GM12878 (cell line): ENCODE measurements at places on chromosomes 7 and 10. TPM values are rescaled to one million over a fixed set of nuclear protein-coding genes. Genes with fewer than 3 reads are reported as not detected.
A peak's percentile ranks its signal among the peaks of the same experiment; 100 is the strongest.

GRCh38 chr7:77426521-77427051 is 10.4 kb upstream of the GSAP start:
- DNase-seq: no peak
- H3K4me1 ChIP-seq: peaks cover 27% of the 10 kb centered on the region
- H3K27ac ChIP-seq: peak overlapping the region; percentile 78
- H3K27me3 ChIP-seq: no peaks in the 10 kb centered on the region

DNA sequence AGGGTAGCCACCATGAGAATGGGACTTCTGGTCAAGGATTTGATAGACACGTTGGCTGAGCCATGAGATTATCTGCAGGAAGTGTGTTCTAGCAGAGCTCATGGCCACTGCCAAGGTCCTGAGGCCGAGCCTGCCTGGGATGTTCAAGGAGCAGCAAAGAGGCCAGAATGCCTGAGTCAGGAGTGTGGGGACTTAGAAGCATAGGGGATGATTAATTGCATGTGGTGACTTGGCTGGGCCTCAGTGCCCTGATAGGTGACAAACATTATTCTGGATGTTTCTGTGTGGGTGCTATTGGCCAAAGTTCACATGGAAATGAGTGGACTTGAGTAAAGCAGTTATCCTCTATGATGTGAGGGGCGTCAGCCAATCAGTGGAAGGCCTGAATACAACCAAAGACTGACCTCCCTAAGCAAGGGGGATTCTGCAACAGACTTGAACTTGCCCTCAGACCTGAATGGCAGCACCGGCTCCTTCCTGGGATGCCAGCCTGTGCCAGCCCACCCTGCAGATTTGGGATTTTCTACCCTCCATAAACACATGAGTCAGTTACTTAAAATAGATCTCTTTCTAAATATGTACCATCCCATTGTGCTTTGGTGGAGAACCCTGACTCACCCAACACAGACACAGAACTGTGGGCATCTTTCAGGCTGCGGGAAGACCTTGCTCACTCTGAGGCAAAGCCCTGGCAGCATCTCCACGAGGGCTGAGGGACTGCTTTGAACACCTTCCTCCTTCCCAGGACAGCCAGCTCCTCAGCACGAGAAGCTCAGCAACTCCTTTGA is 363.9 kb upstream of the MGMT start:
- H3K4me3 ChIP-seq: no peak overlapping the region
- no peaks in the 10 kb centered on the region for H3K27me3 ChIP-seq
- H3K36me3 ChIP-seq: no peaks in the 10 kb centered on the region
- H3K4me1 ChIP-seq: no peaks in the 10 kb centered on the region

The LEP gene
- not detected in 2 replicates for total RNA-seq

DNA sequence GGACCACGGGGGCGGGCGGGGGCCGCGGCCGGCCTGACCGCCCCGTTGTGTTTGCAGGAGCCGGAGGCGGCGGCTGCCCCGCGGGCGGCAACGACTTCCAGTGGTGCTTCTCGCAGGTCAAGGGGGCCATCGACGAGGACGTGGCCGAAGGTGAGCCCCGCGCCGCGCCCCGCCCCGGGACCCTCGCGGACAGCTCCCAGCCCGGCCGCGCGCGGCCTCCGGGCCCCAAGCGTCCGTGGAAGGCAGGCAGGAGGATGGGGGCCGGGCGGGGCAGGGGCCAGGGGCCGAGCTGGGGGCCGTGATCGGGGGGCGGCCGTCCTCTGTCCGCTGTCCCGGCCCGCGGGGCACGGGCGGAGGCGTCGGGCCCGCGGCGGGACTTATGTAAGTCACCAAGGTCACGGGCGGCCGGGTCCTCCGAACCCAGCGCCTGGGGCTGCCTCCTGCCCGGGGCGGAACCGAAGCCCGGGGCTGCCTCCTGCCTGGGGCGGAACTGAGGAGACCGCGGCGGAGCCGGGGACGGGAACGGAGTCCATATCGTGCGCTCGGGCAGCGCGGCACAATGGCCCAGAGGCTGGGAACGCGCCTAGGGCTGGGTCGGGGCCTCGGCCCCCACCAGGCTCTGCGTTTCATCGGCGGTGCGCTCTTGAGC is 497 bp downstream of the PPP2R2D start:
- no peak for DNase-seq
- H3K4me3 ChIP-seq: peak overlapping the region; percentile 91
- H3K27me3 ChIP-seq: no peaks in the 10 kb centered on the region
- H3K4me1 ChIP-seq: peaks cover 23% of the 10 kb centered on the region
- no peaks in the 10 kb centered on the region for H3K36me3 ChIP-seq
- H3K27ac ChIP-seq: peak overlapping the region; percentile 73

- H3K27ac ChIP-seq: no peak overlapping the region
- H3K4me1 ChIP-seq: peaks cover 4% of the 10 kb centered on the region
- no peaks in the 10 kb centered on the region for H3K36me3 ChIP-seq
- H3K4me3 ChIP-seq: no peak overlapping the region
- DNase-seq: no peak
Observed at GRCh38 chr10:8407501-8408021, 353.1 kb downstream of the GATA3 start.

The NODAL gene
- 0.11 TPM in 1 of 2 replicates, not detected in the other for total RNA-seq

The CRPPA gene
- total RNA-seq: not detected in 2 replicates

GRCh38 chr10:70355051-70356021 is 27.1 kb downstream of the LRRC20 start:
- H3K4me3 ChIP-seq: peak overlapping the region; percentile 36
- DNase-seq: peak; percentile 94
- H3K4me1 ChIP-seq: peaks cover 51% of the 10 kb centered on the region
- no peaks in the 10 kb centered on the region for H3K27me3 ChIP-seq
- peak overlapping the region; percentile 88 for H3K27ac ChIP-seq

DNA sequence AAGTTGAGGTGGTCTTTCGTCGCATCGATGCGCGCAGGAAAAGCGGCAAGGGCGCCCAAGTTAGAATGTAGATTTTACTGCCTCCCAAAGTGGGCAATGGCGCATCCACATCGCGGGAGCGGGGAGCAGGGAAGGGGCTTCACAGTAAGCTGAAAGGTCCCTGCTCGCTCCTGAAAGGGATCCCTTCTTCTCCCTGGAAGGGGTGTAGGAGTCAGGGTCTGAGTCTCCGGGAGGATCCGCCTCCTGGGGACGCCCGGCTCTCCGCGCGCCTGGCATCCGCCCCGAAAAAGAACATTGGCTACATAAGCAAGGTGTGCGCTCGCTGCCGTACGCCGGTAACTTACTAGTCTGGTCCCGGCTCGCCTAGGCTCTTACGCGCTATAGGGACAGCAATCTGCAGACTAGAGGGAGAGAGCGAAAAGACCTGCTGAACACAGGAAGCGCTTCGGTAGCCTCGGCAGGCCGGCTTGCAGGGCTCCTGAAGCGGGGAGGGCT is 804 bp downstream of the UNC5B start:
- H3K4me3 ChIP-seq: no peak overlapping the region
- no peaks in the 10 kb centered on the region for H3K4me1 ChIP-seq
- DNase-seq: no peak
